ENCODE measurements at places on chromosomes 1 and 21. TPM values are rescaled to one million over a fixed set of nuclear protein-coding genes. Genes with fewer than 3 reads are reported as not detected.

Gene UBL4B
- not detected for total RNA-seq

Gene TCHHL1
- total RNA-seq, result not detected

Gene SYT6
- total RNA-seq, result not detected

Gene CD5L
- not detected for total RNA-seq

Gene FCRL2
- not detected for total RNA-seq

Gene C4BPA
- under 0.01 TPM for total RNA-seq

Gene HYI
- 26.6 TPM for total RNA-seq

Gene ELF3
- total RNA-seq, result 0.18 TPM

Gene AQP10
- not detected for total RNA-seq
